Hematopoietic multipotent progenitor cell treated with erythropoietin and hydrocortisone succinate and interleukin-3 and kit ligand, for 17 days (in vitro differentiated cells): ENCODE measurements at places on chromosomes 3 and 15.

DNA sequence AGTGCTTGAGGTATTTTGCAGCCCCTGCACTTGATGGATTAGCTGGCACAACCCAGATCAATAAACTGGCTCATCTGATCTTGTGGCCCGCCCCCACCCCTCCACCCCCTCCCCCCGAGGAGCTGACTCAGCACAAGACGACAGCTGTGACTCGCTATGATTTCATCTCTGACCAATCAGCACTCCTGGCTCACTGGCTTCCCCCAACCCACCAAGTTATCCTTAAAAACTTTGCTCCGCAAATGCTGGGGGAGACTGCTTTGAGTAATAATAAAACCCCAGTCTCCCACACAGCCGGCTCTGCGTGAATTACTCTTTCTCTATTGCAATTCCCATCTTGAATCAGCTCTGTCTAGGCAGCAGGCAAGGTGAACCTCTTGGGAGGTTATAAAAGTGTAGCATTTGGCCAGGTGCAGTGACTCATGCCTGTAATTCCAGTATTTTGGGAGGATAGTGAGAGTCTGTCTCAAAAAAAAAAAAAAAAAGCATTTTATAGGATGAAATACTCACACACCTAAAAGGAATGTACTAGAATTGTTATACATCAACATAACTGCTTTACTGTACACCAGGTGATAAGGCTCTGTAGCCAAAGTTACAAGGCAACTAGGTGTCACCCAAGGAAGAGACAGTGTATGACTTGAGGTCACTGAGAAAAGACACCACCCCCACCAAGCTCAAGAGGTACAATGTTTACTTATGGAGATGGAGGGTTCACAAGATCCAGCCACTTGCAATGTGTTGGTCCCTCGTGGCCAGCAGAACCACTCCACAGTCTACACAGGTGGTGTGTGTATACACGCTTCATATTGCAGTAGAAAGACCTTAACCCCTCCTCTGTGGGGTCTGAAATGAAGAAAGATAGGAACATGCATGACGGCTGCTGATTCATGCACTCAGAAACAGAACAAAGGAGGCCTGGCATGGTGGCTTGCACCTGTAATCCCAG is 8.6 kb downstream of the ZNF445 start:
- peak; percentile 17 for DNase-seq

- peak; percentile 74 for DNase-seq
These were observed 15.2 kb downstream of the SSUH2 start for GRCh38 chr3:8629151-8630021.

- DNase-seq: no peak
These were observed 61.3 kb downstream of the RIOX2 start for GRCh38 chr3:97910931-97911351.

DNA sequence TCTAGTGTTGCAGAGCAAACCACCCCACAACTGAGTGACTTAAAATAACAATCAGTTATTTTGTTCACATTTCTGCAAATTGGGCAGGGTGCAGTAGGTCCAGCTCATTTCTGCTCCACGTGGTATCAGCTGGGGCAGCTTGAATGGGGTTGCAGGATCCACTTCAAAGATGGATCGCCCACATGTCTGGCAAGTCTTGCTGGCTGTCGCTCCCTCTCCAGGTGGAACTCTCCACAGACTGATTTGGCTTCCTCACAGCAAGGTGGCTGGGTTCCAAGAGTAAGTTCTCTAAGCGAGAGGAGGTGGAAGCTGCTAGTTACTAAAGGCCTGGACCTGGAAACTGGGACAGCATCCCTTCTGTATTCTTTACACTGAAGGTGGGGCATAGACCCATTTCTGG is 213.3 kb downstream of the SLC9A9 start:
- no peak for DNase-seq

- DNase-seq: no peak
These were observed 38.3 kb downstream of the CCDC39 start for GRCh38 chr3:180640987-180641386.

DNA sequence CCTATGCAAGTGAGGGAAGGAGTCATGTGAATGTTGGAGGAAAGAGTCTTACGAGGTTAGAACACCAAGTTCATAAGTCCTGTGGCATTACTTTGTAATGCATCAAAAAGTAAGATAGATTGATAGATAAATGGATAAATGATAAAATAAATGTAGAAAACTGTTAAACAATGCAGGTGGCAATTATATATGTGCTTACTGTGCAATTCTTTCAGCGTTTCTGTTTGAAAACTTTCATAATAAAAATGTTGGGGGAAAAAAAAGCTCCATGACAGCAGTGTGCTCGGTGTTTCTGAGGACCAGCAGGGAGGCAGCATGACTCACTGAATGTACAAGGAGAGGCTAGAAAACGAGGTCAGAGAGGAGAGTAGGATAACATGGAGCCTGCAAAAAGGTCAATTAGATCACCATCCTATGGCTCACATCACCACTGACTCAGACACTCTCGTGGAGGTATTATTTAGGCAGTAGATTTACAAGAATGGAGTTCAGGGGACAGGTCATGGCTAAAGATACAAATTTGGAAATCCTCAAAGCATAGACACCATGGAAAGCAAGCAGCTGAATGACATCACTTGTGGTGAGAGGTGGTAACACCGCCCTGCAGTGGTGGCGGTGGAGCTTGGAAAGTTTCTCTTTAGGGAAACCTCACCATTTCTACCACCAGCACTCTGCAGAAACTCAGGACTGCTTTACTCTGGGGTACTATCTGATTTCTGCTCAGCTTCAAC is 219.8 kb downstream of the CTNNB1 start:
- no peak for DNase-seq

DNA sequence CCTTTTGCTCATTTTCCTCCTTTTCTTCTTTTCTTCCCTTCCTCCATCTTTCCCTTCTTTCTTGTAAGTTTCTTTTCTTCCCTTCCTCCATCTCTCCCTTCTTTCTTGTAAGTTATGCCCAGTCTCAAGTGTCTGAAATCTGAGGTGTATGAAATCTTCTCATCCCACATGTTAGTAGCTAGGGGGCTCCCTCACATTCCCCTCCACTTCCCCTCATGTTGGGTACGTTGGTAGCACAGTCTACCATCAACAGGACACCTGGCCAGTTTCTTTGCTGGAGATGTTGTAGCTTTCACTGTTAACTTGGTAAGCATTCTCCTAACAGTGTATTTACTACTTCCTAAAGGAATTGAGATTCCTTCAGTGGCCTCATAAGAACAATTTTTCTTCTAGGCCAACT is 133.9 kb downstream of the ALDH1A2 start:
- DNase-seq: no peak

DNA sequence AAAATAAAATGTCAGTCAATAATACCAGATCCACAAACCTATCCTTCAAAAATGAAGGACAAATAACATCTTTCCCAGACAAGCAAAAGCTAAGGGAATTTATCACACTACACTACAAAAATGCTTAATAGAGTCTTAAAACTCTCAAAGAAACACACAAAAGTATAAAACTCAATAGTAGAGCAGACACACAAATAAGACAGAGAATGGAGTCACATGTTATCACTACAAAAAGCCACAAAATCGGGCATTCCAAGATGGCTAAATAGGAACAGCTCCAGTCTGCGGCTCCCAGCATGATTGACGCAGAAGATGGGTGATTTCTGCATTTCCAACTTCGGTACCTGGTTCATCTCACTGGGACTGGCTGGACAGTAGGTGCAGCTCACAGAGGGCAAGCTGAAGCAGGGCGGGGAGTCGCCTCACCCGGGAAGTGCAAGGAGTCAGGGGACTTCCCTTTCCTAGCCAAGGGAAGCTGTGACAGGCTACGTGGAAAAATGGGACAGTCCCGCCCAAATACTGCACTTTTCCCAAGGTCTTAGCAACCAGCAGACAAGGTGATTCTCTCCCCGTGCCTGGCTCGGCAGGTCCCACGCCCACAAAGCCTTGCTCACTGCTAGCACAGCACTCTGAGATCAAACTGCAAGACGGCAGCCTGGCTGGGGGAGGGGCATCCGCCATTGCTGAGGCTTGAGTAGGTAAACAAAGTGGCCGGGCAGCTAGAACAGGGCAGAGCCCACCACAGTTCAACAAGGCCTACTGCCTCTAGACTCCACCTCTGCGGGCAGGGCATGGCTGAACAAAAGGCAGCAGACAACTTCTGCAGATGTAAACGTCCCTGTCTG is 46.3 kb downstream of the SENP7 start:
- no peak for DNase-seq

GRCh38 chr3:164451072-164451910 is 627.0 kb downstream of the SI start:
- no peak for DNase-seq

GRCh38 chr15:64249406-64249805 is 86.6 kb upstream of the PPIB start:
- DNase-seq: no peak

GRCh38 chr15:67746450-67746849 is 78.9 kb upstream of the SKOR1 start:
- DNase-seq: no peak
